ENCODE measurements at places on chromosomes 5 and 9.

DNA sequence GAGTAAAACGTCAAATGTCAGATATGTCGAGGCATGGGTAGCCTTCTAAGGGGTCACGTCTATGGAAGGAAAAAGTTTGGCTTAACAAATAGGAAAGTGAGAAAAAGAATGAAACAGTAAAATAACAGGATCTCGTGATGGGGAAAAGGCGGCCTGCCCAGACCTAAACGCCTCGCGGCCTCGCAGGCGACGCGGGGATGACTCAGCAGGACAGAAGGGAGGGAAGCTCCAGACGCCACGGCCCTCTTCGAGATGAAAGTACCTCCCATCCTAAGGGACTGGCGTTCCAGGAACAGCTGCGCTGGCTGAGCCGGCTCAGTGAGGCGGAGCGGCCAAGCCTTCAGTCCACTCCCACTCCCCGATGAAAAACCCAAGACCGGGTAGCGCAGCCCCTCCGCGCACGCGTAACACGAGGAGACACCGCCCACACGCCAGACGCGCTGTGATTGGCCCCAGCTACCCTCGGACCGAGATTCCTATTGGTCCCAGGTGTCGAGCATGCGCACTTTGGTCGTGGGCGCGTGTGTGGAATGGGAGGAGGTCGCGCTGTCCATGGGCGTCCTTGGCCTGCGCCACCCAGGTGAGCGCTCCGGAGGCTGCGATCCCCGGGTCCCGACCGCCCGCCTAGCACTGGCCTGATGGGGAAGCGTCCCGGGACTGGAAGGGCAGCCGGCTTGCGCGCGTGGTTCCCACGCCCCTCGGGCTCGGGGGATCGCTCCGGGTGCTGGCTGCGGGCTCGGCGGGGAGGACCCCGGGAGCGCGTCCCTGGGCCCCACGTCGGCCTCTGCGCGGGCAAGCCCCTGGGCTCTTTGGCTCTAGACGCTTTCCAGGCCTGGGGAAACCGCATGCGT, 588.5 kb downstream of the MTRR start:
- DNase-seq = peak; percentile 99

GRCh38 chr9:81787747-81788632, 98.6 kb upstream of the TLE1 start:
- peak; percentile 8 for DNase-seq

- no peak for DNase-seq
Observed at GRCh38 chr5:123950701-123951581, 439.0 kb downstream of the CSNK1G3 start.

- DNase-seq = no peak
Observed at GRCh38 chr9:132023419-132024180, 56.1 kb downstream of the MED27 start.

GRCh38 chr9:116060631-116061030, 93.0 kb upstream of the PAPPA start:
- DNase-seq = no peak

DNA sequence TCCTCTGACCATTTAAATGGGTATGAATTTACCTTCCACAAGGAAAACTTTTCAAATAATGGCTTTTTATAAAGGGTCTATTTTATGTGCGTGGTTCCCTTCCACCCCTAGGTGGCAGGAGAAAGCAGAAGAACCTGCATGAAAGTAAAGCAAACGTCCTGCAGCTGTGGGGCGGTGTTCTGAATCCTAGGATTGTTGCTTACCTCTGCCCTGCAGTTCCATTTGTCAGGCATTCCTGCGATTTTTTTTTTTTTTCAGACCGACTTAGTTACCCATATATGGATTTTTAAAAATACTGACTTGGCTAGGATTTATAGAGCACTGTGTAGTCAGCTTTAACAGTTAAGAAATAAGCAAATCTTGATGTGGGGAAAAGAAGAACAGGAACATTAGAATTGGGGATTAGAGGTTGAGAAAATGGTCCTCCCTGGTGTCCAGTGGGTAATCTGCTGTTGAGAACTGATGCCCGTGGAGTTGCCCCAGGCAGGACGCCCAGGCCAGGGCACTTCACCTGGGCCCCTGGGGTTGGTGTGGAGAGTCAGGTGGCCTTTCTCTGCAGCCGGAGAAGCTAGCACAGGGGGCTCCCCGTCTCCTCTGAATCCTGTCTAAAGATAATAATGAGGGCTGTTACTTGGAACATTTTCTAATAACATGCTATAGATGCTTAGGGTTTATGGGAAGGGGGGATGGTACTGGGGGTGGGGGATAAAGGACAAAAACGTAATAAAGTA, 30.4 kb upstream of the LTC4S start:
- DNase-seq = peak; percentile 85

DNA sequence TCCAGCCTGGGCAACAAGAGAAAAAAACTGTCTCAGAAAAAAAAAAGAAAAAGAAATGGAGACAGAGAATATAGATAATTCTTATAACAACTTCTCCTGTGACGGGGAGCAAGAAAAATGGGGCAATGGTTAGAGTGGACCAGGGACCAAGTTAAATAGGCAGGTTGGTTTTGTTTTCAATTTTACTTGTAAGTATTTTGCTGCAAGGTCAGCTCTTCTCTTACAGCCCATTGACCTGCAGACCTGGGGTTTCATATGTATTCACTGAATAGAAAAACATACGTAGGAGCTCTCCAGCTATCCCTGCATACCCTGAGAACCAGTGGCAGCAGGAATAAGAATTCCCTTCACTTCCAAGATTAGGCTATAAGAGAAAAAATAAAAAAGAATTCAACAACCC, 29.2 kb upstream of the IL13 start:
- DNase-seq = no peak

DNA sequence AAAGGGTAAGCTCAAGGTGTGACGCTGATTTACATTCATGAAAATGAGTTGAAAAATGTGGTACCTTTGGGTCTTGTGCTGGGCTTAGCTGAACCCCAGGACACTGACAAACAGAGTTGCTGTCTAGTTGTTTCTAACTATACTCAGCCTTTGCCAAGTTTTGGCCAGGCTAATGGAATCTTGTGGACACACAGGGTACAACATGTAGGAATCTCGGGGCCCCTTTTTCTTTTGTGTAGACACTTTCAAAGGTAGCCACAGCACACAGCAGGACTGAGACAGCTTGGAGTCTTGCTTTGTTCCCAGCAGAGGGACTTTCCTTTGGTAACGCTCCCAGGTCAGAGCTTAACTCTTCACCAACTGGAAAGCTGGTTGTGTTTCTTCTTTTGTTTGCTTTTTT, 7.8 kb downstream of the LIX1 start:
- DNase-seq = no peak

DNA sequence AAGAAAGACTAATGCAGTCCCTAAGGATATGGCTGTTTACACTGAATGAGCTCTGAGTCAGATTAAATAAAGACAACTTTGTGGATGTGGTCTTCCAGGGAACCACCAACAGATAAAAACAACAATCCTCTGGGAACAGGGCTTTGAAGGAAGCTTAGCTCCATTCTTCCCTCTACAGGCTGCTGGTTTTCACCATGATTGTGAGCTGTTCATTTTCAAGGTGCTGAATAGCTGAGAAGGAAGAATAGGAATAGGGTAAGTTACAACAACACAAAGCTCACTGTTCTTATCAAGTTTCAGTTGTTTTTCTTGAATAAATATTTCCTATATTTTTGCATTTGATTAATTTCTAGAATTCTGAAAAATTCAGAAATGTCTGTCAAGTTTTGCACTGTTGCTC, 25.9 kb upstream of the PTAR1 start:
- peak; percentile 11 for DNase-seq

GRCh38 chr5:111730659-111731382, 26.2 kb downstream of the NREP start:
- no peak for DNase-seq

- no peak for DNase-seq
Observed at GRCh38 chr5:146388386-146388785, 49.7 kb downstream of the POU4F3 start.

DNA sequence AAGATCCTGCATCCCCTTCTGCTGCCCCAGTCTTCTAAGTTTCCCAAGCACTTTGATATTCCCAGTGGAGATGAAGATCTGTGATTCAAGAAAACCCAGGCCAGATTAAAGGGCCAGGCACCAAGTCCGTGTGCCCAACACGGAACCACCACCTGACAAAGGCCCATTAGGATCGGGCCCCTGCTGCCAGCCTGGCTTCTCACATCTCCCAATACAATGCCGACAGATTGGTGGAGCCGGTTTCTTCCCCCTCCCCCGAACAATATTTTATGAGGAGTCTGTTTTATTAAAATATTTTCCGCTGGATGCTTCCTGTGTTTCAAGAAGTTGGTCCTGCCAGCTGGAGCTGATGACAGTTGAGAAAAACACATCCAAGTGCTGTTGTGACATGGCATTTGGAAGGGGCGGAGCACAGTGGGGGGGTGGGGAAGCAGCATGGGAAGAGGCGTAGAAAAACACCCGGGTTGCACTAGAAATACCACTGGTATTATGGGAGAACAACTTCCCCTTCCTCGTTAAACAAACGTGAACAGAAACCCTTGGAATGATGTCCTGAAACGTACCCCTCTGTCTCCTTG, 45.0 kb downstream of the CRB2 start:
- DNase-seq = peak; percentile 63

- DNase-seq = peak; percentile 69
Observed at GRCh38 chr9:111645806-111646205, 14.7 kb downstream of the DNAJC25 start.

DNA sequence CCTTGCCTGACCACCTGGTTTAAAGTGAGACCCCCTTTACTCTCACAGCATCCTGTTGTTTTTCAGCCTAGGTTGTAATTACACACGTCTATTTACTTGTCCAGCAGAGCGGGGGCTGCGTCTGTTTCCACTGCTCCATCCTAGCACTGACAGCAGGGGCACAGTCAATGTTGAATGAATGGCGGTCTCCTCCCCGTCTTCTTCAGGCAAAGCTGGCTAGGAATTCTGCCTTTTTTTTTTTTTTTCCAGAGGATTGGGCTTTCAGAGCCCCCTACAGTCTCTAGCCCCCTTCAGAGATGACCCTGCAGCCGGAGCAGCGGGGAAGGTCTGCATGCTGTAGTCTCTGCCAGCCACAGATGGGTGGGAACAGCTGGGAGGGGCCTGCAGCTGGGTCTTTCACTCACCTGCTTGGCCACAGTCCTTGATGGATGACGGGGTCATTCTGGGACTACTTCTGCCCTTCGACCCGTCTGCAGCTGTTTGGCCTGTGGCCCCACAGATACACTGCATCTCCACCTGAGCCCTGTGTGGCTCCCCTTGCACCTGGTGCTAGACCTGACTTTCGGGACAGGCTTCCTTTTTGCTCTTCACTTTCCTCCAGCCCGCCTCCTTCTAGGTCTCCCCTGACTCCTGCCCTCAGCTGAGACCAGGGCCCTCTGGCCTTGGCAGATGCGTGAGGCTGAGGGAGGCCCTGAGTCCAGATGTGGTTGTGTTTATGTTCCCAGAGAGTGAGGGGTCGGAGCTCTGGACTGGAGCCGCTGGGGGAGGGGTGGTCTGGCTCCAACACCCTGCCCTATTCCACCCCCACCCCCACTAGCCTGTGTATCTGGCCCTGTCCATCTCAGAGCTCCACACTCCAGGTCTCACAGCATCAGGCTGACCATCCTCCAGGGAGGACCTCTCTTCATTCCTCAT, 8.0 kb downstream of the PITX1 start:
- DNase-seq = no peak

- DNase-seq = no peak
Observed at GRCh38 chr5:172170251-172170701, 17.7 kb downstream of the STK10 start.

GRCh38 chr5:154302161-154302560, 111.6 kb downstream of the GALNT10 start:
- no peak for DNase-seq

- DNase-seq = peak; percentile 82
Observed at GRCh38 chr5:177317959-177318377, 6.3 kb upstream of the MXD3 start.
